ENCODE measurements at places on chromosomes 2 and 18.

DNA sequence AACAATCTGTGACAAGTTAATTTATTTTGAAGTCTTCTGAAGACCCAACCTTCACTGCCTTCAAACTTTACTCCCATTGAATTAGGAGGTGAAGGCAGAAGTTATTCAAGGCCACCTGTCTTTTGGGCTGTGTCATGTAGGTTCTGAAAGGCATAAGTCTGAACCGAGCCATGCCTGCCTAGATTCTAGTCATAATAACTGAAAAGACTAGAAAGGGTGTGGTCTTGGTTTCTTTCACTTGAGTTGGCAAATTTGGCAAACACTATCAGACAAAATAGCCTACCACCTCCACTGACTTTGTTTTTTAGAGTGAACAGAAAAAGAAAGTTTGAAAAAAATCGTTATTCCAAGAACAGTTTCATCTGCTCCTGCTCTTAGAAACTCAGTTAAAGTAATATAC is 38.4 kb downstream of the PPM1B start:
- no peak for DNase-seq

GRCh38 chr2:147442816-147443215 is 402.0 kb upstream of the ACVR2A start:
- no peak for DNase-seq

DNA sequence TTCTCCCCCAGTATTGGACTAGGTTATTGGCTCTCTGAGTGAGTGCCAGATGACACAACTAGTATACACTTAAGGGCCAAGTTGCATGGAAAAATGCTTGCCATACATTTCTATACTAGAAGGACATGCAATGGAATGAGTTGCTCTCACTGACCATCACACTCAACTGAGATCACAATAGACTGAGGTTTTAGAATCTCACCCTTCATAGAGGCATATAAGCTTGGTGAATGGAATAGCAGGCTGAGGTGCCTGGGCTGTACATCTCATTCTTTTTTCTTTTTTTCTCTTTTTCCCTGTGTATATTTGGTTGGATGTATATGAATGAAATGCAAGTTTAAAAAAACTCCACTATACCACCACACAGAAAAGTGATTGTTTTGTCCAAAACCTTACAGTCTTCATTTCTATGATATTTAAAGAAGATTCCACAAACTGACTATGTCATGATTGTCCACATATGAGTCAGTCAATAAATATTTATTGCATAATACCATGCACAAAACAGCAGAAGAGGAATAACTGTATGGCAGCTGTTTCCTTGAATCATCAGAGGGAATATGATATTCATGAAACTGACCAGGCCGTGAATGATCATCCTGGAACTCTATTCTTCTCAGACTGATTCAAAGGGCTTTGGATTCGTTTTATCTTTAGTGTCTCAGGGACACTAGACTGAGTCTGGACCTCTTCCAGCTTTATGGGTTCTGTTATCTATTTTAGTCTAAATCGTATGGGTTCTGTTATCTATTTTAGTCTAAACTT is 122.6 kb upstream of the STK17B start:
- no peak for DNase-seq

DNA sequence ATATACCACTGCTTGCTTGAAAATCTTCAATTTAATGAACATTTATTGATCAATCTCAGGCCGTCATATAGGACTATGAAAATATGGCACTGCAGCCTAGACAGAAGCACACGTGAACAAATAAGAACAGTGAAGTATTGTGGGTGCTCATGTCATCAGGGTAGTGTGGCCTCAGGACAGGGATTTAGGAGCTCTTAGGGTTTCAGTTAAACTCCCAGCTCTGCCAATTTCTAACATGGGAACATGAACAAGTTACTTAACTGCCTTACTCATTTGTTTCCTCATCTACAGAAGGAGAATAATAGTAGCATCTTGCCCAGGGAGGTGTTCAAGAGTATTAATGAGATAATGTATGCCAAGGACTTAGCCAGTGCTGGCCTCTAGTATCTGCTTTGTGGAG is 146.0 kb upstream of the MAP3K20 start:
- DNase-seq, result no peak

DNA sequence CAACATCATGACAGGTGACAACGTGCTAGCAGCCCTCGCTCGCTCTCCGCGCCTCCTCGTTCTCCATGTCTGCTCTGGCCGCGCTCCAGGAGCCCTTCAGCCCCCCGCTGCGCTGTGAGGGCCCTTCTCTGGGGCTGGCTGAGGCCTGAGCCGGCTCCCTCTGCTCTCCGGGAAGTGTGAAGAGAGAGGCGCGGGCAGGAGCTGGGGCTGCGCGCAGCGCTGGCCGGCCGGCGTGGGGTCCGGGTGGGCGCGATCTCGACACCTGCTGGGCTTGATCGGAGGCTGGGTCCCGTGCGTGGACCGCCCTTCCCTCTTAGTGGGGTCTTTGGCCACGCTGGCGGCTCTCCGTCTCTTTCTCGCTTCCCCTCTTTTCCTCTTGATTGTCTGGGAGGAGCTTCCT is 195.5 kb downstream of the ANKRD30BL start:
- no peak for DNase-seq

DNA sequence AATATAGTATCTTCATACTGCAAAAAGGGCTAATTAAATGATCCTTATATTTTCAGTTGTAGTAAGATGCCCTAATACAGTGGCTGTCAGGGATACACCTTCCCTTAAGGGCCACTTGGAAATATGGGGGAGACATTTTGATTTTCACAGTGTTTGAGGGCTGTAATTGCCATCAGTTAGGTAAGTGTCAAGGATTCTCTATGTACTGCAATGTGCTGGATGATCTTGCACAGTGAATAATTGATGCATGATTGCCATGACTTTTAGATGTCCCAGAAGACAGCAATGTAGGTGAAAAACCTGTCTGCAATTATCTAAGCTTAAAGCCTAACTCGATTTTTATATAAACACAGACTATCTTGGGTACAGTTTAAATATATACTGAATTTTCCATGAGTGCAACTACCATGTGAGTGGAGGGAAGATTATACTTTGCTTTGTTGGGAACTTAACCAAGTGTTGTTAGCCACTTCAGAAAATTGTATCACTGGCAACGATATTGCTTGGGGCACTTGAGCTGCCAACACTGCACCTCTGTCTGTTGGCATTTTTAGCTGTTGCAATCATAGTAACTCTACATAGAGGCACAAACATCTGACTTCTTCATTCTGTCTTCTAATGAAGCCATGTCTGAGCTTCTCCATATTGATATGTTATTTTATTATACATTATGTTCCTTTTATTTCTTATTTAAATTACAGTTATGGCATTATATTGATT is 45.2 kb downstream of the MAIP1 start:
- DNase-seq, result no peak

DNA sequence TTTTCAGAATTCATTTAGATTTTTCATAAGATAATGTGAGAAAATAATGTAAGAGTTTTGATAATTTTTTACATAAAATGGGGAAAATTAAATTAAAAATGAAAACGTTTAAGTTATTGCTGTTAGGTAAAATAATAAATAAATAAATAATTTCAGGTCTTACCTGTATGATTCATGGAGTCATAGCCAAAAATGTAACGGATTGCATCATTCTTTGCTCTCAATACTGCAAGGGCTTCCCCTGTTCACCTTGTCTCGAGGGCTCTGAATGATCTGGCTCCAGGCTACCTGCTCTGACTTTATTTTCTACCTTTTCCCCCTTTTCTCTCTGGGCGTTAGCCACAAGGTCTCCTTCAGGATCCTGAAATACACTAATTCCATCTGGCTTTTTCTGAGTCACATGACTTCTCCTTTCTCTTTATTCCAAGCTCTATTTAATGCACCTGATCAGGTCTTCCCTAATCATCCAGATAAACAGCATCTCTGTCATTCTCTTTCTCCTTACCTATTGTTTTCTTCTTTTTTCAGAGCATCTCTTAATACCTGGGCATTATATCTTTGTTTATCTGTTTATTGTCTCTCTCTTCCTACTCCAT is 30.0 kb upstream of the CFAP36 start:
- no peak for DNase-seq

- DNase-seq, result no peak
These were observed 21.5 kb downstream of the GPR155 start for GRCh38 chr2:174465327-174465726.

GRCh38 chr18:47821314-47821713 is 109.1 kb downstream of the SMAD2 start:
- no peak for DNase-seq

- DNase-seq, result peak; percentile 31
These were observed 57.1 kb downstream of the RMDN2 start for GRCh38 chr2:37982147-37982582.

DNA sequence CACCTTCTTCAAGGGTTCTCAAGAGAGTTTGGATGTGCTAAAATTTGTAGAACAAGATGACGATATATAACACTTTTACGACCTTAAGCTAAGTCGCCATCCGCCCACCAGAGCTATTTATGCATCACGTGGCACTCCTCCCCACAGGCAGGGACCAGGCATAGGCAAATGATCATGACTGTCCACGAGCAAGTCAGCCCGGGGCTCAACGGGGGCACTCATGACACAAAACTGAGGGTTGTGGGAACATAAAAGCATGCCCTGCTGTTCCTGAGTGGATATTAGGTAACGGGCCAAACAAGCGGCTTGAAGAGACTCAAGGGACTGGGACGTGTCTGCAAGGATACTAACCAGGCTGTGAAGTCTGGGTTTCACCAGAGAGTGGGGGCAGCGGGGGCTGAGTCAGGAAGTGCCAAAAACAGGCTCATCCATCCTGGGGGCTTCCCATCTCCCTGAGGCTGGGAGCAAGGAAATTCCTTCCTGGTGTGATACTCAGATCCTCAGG is 58.1 kb downstream of the FAM178B start:
- no peak for DNase-seq

DNA sequence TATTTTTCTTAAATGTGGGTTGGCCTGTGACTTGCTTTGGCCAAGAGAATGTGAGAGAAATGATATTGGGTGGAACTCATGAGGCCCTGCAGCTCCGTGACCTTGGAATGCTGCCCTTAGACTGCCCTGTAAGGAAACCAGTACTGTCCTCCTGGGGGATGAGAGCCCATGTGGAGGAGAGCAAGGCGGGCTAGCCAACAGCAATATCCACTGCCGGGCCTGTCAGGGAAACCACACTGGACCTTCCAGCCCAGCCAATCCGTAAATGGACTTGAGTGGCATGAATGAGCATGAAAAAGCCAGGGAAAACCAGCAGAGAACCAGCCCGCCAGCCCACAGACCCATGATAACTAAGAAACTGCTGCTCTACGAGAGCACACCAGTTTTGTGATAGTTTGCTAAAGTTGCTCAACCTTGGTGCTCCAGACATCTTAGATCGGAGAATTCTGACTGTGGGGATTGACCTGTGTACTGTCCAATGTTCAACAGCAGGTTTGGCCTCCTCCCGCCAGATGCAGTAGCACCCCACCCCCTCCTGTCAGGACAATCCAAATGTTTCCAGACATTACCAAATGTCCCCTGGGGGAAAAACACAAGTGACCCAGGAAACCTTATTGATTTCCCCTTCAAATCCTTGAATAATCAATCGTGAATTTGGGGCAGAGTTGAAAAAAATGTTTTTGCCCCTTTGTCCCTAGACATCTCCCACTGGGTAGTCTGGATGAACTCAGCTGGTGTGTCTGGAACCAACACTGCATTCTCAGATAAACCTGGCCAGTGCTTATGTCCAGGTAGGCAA is 27.2 kb downstream of the ALPK2 start:
- no peak for DNase-seq

GRCh38 chr2:67032076-67032475 is 365.1 kb upstream of the ETAA1 start:
- DNase-seq, result no peak

- no peak for DNase-seq
These were observed 110.8 kb downstream of the TDRD15 start for GRCh38 chr2:21234464-21235120.

DNA sequence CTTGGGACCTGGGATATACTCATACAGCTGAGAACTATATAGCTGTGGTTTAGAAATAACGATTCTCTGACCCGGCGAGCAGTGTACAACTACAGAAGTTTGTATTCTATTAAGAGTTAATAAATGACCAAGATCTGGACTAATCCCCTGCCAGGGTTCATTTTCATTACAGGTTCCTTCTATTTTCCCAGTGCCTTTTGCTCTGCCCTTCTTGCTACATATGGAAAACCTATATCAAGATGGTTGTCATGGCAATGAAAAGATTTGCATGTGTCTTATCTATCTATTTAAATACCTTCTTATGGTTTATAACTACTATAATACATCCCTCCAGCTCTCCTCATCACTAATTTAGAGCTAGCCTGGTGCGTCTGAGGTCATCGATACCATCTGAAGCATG is 965.2 kb downstream of the BCL11A start:
- no peak for DNase-seq

DNA sequence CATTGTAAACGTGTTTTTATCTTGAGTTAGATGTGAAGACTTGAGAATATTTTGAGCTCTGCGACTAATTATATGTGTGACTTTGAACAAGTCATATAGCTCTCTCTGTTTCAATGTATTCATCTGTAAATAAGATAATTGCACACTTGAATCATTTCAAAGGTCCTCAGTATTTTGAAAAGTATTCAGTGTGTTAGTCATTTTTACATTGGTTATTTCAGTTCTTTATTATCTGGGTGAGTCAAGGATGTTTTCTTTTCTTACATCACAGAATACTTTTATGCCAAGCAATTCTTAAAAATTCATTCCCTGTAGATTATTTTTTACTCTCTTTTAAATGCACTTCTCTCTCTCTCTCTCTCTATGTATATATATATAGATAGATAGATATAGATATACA is 1098.0 kb upstream of the ZEB2 start:
- no peak for DNase-seq

DNA sequence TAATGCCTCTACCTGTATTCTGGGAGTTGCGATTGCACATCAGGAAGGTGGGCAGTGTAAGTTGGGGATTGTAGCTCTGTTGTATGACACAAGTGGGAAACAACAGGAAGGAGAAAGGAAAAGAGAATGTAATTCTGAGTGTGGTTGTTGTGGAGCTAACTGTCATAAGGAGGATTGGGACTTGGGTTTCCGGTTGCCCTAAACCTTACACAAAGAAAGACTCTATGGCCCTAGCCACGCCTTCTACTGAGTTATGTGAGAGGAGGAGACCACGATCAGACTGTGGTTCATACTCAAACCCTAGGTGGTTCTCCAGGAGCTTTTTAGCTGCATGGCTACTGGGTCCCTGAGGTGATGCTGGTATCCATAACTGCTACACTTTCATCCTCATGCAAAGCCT is 86.5 kb downstream of the TANC1 start:
- no peak for DNase-seq

DNA sequence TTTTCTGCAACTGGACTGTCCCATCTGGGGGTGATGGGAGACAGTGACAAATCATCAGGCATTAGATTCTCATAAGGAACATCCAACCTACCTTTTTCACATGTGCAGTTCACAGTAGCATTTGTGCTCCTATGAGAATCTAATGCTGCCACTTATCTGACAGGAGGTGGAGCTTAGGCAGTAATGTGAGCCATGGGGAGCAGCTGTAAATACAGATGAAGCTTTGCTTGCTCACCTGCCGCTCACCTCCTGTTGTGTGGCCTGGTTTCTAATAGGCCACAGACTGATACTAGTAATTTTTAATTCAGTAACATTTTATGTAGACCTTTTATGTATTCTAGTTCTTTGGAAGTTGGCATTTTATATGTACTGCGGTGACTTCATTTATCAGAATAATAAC is 180.1 kb upstream of the SPOPL start:
- DNase-seq, result no peak

- DNase-seq, result no peak
These were observed 22.1 kb upstream of the CTDP1 start for GRCh38 chr18:79657342-79657996.

GRCh38 chr2:217142649-217143266 is 282.9 kb upstream of the TNP1 start:
- DNase-seq, result no peak

- DNase-seq, result no peak
These were observed 60.9 kb upstream of the MGAT5 start for GRCh38 chr2:134193006-134193405.
